ENCODE measurements at places on chromosomes 7 and 10. TPM values are rescaled to one million over a fixed set of nuclear protein-coding genes. Genes with fewer than 3 reads are reported as not detected.

Gene TMEM139
- total RNA-seq: 5.2 TPM

Gene FAM24B
- total RNA-seq: 5.2 TPM

Gene ANXA8
- total RNA-seq: 0.69 TPM

DNA sequence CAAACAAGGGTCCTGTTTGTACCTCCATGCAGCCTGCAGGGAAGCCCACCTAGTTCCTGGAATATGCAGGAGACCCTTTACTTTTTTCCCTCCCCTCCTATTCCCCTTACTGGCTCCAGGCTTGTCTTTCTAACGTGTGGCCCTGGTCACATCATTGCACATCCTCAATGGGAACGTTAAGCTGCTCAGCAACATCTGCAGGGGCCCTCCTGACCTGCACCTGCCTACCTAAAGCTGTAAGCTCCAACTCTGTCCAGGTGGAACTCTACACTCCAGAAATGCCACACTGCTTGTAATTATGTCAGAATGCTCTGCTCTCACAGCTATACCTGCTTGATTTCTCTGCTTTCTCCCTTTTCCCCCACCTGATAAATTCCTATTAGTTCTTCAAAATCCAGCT, 72.1 kb downstream of the ARMC3 start:
- no peak for DNase-seq
- H3K27me3 ChIP-seq: peaks cover 12% of the 10 kb centered on the region
- no peak overlapping the region for H3K27ac ChIP-seq

DNA sequence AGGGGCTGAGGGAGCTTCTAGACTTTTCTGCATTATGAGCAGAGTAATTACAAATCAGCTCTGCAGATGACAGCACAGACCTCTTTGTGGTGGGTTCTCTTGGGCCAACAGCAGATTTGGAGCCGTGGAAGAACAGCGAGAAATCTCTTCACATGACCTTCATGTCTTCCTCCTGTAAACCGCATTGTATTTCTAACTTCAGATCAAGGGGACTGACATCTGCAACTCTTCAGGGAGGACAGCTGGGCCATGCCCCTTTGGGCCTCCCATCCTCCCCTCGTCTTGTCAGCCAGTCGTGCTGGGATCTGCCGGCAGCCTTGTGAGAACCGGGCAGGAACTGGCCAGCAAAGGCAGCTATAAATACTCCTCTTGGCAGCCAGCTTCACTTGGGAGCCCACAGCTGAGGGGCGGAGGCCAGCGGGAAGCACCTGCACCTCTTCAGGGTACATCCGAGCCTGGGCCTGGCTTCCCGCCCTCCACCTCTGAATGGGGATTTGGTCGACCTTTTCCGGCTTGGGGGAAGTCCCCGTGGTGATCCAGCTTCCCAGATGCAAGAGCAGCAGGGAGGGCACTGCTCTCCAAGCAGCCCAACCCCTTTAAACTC, 54.7 kb downstream of the STEAP1B start:
- H3K4me3 ChIP-seq: no peak overlapping the region
- peaks cover 40% of the 10 kb centered on the region for H3K4me1 ChIP-seq
- no peaks in the 10 kb centered on the region for H3K36me3 ChIP-seq
- no peaks in the 10 kb centered on the region for H3K27me3 ChIP-seq

- H3K27ac ChIP-seq: no peak overlapping the region
- H3K36me3 ChIP-seq: no peaks in the 10 kb centered on the region
- no peak for DNase-seq
- no peaks in the 10 kb centered on the region for H3K27me3 ChIP-seq
Observed at GRCh38 chr10:129511758-129512157, 44.7 kb downstream of the MGMT start.

GRCh38 chr7:112307506-112307905, 101.0 kb downstream of the ZNF277 start:
- no peaks in the 10 kb centered on the region for H3K27me3 ChIP-seq
- 0 out of 2 replicates have a peak, but pooled peaks cover 4% of the 10 kb centered on the region for H3K36me3 ChIP-seq
- H3K4me3 ChIP-seq: no peak overlapping the region
- H3K4me1 ChIP-seq: no peaks in the 10 kb centered on the region

DNA sequence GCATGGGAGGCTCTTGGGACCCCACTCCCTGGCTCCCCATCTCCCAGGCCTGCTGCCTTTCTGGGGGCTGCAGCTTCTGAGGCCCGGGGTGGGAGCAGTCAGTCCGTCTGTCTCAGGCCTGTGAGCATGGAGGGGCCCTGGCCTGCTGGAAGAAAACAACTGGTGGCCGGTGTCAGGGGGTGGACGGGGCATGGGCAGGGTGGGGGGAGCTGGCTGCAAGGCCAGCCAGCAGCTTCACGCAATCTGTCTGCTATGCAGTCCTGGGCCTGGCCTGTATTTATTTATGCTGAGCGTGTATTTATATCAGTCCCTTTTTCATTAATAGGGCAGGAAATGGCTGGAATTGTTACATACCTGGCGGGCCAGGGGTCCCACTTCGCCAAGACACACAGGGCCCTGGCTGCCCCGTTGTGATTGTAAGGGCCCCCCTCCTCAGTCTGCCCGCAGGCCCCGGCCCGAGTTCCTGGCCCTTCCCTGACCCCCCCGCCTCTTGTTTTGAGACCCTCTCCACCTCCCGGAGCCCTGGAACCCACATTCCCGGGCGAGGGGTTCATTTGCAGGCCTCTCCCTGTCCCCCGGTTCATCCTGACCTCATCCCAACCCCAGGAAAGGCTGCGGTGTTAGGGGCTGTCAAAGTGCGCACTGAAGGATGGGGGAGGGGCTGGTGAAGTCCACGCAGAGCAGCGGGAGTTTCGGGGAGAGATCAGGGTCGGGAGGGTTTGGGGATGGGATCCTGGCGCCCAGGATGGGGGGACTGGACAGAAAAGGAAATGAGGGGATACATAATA, 8.2 kb downstream of the TMEM270 start:
- no peaks in the 10 kb centered on the region for H3K36me3 ChIP-seq
- no peaks in the 10 kb centered on the region for H3K27me3 ChIP-seq
- no peak overlapping the region for H3K27ac ChIP-seq
- H3K4me1 ChIP-seq: no peaks in the 10 kb centered on the region
- no peak for DNase-seq
